NB4 (cell line): ENCODE measurements at places on chromosomes 7 and 10.

DNA sequence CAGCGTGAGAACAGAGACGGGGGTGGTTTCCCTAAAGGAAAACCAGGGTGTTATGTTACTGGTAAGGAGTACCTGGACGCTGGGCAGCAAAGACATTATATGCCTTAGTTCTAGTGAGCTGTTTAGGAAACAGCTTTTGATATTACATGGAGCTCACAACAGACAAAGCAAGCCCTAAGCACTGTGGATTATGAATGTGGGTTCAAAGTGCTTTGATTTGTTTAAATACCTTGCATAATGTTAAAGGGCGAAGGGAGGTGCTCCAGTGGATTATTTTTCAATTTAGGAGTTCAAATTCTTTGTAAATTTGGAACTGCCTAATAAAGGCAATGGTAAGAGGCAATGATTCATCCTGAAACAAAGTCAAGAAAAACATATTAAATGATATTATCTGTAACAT, 13.8 kb downstream of the WNT16 start:
- no peak for DNase-seq

GRCh38 chr7:28768577-28769147, 189.5 kb downstream of the TRIL start:
- no peak for DNase-seq

DNA sequence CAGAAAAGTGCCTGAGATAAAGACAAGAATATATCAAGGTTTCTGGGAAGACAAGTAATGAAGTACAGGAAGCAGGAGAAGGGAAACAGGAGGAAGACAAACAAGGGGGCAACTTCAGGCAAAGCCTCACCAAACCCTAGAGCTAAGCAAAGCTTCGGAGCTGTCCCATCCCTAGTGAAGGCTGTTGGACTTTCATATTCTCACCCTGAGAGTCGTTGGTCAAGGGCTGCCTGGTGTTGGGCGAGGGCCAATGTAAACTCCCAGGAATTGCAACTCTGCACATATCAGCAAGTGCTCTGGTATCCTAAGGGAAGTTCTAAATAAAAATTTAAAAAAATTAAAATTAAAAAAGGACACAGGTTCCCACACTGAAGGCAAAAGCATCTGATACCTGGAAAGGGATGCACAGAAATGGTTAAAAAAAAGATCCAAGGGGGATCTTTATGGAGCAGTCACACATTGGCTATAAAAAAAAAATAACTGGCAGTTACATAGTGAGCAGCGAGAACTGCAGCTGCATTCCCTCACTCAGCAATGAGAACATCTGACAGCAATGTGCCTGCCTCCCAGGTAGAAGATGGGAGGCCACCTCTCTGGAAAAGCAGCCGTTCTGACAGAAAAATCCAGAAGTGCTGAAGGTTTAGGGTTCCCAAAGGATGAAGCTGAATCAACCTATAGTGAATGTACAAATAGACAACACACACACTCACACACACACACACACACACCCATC, 304.7 kb downstream of the WDR11 start:
- no peak for DNase-seq

GRCh38 chr10:74433993-74434392, 283.0 kb downstream of the ADK start:
- DNase-seq: no peak

DNA sequence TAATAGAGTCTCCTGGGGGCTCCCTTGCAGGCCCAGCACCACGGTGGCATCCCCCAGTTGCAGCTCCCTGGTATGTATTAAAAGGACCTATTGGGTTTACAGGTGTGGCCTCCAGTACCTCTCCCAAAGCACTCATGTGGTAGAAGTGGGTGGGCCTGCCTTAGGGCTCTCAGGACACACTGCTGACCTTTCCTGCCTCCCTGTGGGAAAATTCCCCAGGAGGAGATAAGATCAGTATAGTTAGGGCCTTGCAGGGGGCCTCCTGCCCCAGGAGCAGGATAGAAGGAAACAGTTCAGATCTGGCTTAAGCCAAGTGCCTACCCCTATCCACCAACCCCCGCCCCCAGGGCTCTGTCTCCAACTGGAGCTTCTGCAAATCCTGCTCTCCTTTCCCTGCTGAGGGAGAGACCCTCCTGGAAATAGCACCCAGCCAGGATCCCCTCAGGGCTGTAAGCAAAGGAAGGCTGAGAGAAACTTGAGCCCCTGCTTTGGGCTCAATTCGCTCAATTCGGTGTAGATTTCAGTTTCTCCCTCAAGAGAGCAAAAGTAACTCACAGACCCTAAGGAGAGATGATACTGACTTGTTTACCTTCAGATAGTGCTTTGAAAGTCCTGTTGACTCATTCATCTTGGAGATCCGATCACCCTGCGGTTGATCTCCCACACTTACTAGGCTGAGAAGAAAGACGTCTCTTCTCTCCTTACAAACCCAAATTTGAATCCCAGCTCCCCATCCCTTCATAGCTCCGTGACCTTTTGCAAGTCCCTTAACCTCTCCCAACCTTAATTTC, 130.6 kb downstream of the WDR11 start:
- no peak for DNase-seq

DNA sequence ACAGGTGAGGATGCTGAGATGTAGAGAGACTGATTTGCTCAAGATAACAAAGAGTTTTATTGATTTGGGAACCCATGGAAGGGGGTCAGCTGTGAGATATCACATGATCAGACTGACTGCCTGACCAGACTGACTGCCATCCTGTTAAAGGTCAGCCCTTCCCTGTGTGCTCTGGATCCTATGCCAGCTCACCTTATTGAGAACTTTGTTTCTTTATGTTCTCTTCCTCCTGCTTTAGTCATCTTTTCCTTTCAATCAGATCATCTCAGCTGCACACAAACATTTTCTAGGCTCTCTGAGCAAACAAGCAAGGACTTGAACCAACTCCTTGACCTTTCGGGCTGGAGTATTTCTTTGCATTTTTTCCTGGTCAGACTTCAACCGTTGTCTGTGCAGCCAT, 50.0 kb upstream of the MTPN start:
- no peak for DNase-seq

DNA sequence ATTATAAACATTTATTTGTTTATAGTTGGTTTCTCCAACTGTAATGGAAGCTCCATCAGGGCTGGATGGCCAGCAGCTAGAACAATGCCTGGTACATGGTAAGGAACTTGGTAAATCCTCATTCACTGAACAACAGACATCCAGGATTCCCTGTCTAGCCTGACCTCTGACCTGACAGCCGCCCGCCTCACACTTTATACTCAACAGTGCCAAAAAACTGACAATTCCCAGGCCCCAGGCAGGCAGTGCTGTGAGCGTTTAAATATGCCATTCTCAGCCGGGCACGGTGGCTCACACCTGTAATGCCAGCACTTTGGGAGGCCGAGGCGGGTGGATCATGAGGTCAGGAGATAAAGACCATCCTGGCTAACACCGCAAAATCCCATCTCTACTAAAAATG, 55.9 kb downstream of the RSU1 start:
- DNase-seq: no peak

GRCh38 chr10:990808-991207, 2.6 kb downstream of the GTPBP4 start:
- no peak for DNase-seq

- no peak for DNase-seq
Observed at GRCh38 chr7:82506702-82507101, 63.1 kb upstream of the CACNA2D1 start.

- no peak for DNase-seq
Observed at GRCh38 chr7:29422829-29423228, 140.8 kb upstream of the PRR15 start.

DNA sequence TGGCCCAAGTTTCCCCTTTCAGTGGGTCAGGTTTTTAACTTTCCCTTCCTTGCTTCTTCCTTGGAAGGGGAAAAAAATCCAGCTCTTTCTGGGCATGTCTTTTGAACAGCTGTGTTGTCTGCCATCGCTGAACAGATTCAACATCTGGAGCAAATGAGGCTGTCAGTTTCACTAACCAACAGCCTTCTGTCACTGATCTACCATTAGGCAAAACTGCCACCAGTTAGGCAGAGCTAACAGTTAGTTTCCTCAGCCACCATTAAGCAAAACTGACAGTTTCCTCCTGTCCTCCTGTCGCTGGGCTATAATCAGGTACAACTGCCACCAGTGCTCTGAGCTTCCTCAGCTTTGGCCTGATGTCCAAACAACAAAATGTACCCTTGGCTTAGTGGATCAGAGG, 81.9 kb downstream of the NPTX2 start:
- DNase-seq: no peak

DNA sequence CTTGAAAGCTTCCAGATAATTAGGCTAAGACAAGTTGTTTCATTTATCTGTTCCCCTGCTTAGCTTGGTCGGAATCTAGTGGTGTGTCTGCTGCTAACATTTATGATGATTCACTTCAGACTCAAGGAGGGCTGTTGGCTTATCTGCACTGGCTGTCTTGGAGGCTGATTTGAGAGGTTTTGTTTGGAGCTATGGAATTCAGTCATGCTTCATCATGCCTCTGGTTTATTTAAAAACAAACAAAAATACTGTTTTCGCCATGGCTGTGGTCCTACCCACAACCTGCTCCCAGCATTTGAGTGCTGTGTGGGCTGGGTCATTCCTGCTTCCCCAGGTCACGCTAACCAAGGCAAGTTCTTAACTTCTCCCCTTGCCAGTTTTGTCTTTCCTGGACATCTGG, 11.7 kb upstream of the ARPC1B start:
- DNase-seq: no peak
